Kidney capillary endothelial cell (primary cell): ENCODE measurements at places on chromosomes 5 and 9.

- DNase-seq: no peak
Measured at GRCh38 chr9:89586311-89586710, 18.5 kb upstream of the GADD45G start.

GRCh38 chr5:173235499-173236394 is 741 bp upstream of the NKX2-5 start:
- no peak for DNase-seq

DNA sequence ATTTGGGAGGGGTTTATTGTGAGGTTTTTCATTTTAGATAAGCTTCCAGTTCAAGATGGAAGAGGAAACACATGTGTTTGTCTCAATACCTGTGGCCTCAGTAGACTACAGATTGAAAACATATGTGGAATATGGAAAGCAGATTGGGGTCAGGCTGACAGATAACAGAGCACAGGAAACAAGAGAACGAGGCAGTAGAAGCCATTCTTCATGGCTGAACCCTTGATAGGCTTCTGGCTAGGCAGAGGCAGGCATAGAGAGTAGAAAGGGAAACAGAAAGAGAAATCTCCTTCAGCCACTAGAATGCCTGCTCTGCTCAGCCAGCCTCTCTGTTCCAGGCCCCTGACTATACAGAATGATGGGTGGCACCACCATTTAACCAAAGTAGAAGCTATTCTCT is 152.5 kb downstream of the MUSK start:
- DNase-seq: no peak

DNA sequence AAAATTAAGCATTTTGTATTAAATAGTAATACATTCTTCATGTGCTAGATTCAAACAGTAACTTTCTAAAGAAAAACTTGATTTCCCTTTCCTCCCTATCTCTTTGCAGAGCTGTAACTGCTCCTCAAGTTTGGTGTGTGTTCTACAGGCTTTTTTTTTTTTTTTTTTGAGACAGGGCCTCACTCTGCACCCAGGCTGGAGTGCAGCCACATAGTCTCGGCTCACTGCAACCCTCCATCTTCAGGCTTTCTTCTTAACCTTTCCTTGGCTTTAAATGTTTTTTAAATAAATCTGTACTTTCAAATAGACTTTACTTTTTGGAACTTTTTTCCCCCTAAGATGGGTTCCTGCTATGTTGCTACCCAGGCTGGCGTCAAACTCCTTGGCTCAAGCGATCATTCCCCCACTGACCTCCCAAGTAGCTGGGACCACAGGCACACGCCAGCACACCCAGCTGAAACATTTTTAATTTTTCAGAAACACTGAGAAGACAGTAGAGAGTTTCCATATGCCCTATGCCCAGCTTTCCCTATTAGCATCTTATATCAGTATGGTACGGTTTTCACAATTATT is 9.1 kb downstream of the NDFIP1 start:
- DNase-seq: no peak

DNA sequence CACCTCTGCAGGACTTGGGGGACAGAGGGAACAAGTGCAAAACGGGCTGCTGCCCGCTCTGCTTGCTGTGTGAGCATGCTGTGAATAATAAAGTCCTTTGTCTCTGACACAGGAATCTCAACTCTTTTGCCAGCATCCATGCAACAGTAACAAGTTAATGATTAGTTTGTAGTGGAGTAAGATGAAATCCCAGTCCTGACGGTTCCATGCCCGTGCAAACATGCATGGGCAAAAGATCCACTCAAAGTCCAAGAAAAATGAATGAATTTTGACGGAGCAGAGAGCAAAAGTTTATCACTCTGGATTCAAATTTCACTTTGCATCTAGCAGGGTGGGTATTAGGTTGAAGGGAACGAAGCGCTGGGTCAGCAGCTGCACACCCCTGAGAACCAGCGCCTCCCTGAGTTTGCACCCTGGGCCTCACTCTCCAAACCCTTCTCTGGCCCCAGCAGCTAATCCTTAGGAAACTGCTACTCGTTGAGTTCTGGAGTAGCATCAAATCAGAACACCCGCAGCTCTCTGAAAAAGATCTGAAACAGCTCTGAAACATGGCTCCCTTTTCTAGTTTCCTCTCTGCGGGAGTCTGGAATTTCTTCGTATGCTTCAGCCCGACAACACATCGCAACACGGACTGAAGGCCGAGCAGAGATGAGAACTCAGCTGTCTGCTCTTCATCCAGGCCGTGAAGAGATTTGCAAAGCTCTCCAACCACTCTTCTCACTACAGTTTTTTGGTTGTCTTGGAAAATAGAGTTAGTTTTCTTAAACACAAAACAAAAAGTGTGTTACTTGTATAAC is 45.6 kb upstream of the RUFY1 start:
- no peak for DNase-seq

DNA sequence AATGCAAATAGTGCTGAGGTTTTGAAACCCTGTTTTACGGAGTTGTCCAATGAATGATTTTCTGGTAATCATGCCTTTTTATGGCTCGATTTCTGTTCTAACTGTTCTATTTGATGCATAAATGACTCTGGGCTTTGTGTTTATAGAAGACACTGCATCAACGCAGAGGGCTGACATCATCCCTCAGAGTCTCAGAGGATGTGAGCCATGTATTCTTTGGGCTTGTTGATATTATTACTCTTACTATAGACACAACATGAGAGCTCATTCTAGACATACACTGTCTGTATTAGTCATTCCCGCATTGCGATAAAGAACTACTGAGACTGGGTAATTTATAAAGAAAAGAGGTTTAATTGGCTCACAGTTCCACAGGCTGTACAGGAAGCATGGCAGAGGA is 31.6 kb downstream of the CDH6 start:
- no peak for DNase-seq

- DNase-seq: no peak
Measured at GRCh38 chr5:154723740-154724505, 31.3 kb upstream of the LARP1 start.

- DNase-seq: no peak
Measured at GRCh38 chr5:132238901-132239500, 11.3 kb upstream of the P4HA2 start.

GRCh38 chr9:72299017-72299603 is 65.9 kb downstream of the ZFAND5 start:
- no peak for DNase-seq

DNA sequence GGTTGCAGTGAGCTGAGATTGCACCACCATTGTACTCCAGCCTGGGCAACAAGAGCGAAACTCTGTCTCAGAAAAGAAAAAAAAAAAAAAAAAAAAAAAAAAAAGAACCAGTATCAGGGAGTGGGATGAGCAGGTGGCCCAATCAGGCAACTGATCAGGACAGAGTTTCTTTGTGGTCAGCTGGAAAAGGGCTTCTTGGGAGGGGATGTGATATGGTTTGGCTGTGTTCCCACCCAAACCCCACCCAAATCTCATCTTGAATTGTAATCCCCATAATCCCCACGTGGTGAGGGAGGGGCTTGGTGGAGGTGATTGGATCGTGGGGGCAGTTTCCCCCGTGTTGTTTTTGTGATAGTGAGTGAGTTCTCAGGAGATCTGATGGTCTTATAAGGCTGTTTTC is 4.7 kb upstream of the GCNT1 start:
- DNase-seq: no peak

- DNase-seq: no peak
Measured at GRCh38 chr5:147983742-147984141, 77.4 kb upstream of the C5orf46 start.
